Stimulated activated naive B cell treated with anti-CD40 and anti-IgM and Interleukin-4, amounts not matched to agents 10 μg/mL and 1 μg/mL and 100 μg/mL, for 72 hours (primary cell): ENCODE measurements at places on chromosomes 12 and 14.

GRCh38 chr14:90570461-90570860 lies 173.6 kb downstream of the CALM1 start:
- no peak for DNase-seq

DNA sequence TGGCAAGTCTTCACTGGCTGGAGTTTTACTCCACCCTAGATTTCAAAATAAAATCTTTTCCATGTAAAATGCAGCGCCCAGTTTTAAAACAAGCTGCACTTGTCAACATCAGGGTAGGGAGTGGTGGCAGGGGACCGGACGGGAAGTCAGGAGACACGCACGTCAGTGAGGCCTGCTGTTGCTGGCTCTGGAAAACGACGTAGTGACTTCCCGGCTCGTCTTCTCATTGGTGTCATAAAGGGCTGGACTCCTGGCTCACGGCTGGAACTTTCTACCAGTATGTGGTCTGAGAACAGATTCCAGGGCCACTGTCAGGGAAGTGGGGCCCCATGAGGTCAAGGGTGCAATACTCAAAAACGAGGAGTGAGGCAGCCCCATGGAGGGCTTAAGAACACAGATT lies 64.2 kb upstream of the FOXN3 start:
- no peak for DNase-seq

GRCh38 chr12:92933606-92934005 lies 4.5 kb upstream of the EEA1 start:
- DNase-seq = no peak

DNA sequence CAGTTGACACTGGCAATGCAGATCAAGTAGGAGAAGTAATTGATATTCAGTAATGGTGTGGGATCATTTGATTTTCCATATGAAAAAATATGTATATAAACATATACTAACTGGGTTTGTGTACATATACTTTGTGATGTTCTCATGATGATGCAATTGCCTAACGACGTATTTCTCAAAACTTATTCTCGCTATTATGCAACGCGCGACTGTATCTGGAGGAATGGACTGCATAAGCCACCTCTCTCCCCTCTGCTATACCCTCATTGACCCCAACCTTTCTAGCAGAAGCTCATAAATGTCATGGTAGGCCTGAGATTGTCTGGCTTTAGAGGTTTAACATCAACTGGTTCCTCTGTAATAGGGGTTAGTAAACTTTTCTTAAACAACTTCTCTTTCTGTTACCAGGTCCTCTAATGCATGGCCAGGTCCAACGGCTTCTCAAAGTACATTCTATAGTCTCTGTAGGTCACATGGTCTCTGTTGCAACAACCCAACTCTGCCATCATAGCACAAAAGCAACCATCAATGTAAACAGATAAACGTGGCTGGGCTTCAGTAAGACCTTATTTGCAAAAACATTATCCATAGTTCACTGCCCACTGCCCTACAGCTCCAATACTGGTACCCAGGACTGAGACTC lies 59.3 kb downstream of the FOXN3 start:
- no peak for DNase-seq

DNA sequence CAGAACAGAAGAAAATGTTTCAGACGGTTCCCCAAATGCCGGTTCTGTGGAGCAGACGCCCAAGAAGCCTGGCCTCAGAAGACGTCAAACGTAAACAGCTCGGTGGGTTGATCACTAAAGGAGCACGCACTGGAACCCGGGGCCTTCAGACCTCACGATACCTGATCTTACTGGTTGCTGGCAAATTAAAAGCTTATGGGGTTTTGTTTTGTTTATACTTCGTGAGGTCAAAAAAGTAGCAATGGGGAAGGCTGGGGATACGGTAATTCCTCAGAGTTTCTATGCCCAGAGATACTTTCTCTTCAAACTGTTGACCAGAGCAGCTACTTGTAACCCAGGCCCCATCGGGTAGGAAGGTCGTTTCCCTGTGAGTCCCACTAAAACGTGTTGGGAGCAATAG lies 1.7 kb downstream of the CDKN1B start:
- peak; percentile 18 for DNase-seq

DNA sequence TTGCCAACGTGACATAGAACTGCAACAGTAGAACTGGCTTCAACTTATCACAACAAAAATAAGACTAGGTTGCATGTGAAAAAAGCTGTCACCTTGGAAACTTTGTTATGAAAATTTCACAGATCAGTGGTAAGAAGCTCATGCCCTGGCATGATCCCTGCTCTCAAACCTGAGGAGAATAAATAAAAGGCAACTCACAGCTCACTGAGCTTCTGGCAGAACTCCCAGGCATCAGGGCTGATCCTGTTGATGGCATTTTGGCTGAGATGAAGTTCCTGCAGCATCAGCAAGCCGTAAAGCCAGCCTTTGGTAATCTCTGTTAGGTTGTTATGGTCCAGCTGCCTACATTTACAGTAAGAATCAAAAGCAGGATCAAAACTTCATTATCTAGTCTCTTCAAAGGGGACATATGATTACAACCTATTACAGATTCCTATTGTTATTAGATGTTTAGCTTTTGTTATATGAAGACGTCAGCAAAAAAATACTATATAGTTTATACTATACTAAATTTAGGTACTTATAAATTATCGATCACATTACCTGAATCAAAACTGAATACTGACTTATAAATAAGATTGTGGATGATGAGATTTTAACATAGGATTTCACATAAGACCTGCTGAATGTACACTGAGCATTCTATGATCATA lies 32.0 kb downstream of the LRIG3 start:
- DNase-seq = no peak

GRCh38 chr12:8108808-8109398 lies 14.5 kb upstream of the CLEC4A start:
- peak; percentile 58 for DNase-seq

DNA sequence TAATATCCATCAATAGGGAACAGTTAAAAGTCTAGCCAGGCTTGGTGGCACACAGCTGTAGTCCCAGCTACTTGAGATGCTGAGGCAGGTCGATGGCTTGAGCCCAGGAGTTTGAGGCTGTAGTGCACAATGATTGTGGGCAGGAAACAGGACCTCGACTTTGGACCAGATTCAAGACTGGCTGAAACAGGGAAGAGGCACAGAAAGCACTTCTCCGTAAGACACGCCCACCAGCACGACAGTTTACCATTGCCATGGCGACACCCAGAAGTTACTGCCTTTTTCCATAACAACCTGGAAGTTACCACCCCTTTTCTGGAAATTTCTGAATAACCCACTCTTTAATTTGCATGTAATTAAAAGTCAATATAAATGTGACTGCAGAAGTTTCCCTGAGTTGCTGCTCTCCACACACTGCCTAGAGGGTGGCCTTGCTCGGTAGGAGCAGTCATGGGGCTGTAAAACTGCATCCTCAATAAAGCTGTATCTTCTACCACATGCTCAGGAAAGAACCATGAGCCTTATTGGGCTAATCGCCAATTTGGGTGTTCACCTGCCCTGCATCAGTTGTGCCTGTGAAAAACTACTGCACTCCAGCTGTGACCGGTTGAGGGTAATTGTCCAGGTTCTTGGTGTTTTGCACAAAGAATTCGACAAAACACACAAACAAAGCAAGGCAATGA lies 4.6 kb upstream of the LRRC23 start:
- no peak for DNase-seq

- DNase-seq = no peak
Observed at GRCh38 chr12:64699504-64700115, 59.6 kb downstream of the GNS start.

- DNase-seq = no peak
Observed at GRCh38 chr12:28611449-28611848, 421.2 kb downstream of the CCDC91 start.

DNA sequence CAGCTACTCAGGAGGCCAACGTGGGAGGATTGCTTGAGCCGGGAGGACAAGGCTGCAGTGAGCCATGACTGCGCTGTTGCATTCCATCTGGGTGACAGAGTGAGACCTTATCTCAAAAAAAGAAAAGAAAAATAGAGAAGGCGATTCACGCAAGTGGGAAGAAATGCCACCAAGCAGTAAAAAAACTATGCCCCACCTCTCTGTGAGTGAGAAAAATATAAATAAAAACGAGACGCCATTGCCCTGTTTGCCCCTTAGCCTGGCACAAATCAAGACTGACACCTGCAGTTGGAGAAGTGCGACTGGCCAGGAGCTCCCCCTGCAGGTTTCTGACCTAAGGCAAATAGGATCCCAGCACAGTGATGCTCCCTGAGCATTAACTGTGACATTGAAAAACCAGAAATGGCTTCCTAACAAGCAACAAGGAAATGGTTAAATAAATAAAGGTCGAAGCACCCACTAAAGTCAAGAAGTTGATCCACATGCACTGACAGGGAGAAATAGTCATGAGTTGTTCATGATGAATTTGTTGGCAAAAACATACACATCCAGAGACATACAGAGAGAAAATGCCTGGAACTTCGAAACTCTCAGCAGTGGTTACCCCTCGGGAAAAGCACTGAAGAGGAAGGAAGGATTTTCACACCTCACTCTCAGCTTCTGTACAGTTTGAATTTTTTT lies 21.1 kb downstream of the GSC start:
- no peak for DNase-seq

DNA sequence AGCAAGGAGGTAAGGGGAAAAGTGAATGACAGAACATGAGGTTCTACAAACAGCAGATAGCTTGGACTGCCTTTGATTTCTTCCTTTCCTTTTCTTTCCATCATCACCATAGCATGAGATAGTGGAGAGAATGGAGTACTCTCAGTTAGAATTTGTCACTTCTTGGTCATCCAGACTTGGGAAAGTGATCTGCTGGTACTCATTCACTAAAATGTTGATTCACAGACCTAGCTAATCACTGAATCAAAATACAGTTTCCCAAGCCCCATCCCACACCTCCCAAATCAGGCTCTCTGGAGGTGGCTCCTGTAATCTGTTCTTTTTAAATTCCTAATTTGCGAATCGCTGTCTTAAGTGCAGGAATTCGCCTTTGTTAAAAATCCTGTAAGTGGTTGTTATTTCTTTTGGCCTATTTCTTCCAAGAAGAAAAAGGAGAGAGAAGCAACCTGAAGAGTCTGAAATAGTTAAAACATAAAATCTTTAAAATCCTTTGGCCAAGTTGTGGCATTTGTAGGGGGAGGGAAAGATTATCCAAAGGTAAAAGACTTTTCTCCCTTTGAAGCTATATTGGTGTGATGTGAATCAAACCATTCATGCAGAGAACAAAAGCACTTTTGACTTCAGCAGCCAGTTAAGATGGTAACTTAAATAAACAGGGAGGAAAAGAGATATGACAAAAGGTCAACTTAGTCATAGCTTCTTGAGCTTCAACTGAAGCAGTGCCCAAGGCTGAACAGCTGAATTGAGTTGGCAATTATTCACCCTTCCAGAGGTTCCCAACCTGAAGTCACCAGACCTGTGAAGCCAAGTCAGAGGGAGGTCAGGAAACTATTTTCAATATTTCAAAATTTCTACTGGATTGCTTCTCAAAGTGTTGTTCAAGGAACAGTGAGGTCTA lies 255.1 kb upstream of the KRR1 start:
- DNase-seq = no peak

GRCh38 chr12:51269174-51270066 lies 795 bp downstream of the SMAGP start:
- DNase-seq = no peak

DNA sequence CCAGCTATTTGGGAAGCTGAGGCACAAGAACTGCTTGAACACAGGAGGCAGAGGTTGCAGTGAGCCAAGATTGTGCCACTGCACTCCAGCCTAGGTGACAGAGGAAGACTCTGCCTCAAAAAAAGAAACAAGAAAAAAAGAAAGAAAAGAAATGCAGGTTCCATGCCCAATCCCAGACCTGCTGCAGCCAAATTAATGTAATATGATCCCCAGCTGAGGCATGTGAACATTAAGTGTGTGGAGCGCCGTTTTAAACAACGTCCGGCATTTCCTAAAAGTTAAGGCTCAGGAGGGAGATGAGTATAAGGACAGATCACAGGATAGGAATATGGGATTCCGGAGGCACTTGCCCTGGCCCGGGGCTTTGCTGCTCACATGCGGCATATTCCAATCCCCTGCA lies 162.9 kb downstream of the KSR2 start:
- DNase-seq = no peak

DNA sequence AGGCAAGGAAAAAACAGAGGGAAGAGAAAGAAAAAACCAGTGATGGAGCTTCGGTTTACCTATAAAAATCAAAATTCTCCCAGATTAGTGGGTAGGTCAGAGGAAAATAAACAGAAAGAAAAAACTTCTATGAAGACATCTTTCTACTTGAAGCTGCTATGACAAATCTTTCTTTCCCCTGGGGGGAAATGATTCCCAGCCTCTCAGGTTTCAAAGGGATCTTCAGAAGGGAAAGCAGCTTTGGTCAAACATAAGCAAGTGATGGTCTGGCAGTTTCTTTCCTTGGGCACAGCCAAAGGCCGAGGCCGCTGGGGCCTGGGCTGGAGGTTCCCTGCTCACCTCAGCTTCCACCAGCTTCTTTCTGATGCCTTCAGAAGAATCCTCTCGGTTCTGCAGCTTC lies 104.5 kb downstream of the PRKAB1 start:
- no peak for DNase-seq

DNA sequence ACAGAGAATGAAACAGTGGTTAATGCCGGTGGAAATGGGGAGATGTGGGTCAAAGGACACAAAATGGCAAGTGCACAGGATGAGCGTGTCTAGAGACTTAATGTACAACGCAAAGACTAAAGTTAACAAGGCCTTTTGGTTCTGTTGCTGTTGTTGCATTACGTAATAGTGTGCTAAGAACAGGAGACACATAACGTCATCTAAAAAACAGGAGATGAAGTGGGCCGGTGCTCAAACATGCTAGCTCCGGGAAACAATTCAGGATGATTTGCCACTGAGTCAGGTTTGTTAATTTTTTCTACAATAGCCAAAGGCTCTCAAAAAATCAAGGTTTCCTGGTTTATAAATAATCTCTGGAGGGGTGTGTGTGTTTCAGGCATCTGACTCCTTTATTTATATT lies 55.5 kb downstream of the ETV6 start:
- no peak for DNase-seq

DNA sequence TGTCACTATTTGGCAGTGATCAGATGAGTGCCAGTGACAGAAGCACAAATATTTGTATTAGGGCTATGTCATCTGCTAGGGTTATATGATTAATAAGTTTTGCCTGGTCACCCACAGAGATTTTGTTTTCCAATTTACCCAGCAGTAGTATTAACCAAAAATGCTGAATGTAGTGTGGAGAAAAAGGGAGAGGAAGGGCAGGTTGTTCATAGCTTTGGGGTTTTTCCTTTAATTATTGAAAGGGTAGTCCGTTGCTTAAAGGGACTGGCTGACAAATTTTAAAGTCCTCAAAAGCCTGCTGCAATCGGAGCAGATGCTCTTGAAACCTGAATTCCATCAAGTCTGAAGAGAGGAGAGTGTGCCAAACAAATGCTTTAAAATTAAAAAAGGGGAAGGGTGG lies 237.9 kb upstream of the CCDC196 start:
- no peak for DNase-seq
